ENCODE measurements at places on chromosomes 5 and 9.

DNA sequence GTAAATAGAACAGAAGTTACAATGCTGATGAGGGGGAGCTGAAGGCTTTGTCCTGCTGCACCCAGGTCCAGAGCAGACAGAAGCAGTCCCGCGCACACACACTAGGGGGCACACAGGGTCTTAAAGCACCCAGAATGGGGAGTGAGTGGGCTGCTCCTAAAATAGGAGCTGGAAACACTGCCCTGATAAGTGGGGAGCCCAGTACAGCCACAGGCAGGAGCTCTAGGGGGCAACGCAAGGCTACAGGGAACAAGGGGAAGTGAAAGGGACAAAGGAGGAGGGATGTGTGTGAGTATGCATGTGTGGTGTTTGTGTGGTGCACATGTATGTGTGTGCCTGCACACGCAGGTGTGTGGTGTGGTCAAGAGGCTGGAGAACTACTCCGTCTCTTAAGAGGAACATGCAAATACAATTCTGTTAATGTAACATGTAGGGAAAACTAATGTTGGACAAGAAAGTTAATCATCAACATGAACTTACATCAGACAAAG, 191.5 kb downstream of the ROR2 start:
- no peak for DNase-seq
- H3K36me3 ChIP-seq, result peaks cover 5% of the 10 kb centered on the region
- H3K27ac ChIP-seq, result no peak overlapping the region
- H3K4me1 ChIP-seq, result peaks cover 9% of the 10 kb centered on the region
- peak overlapping the region; percentile 33 for H3K4me3 ChIP-seq

DNA sequence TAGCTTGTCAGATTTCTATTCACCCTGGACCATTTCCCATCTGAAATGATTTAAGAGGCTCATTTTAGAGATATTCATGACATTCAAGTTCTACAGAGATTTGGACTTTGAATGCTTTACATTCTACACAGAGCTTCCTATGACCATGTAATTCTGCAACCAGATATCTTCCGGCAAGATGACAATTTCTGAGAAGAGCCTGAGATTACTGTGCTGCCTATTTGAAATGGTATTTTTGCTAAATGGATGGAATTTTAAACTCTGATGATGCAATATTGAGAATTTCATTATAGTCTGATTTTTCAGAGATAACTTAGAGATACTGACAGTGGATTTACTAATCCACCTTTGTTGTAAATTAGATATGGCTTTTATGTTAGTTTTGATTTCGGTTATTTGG, 16.0 kb upstream of the ACOT12 start:
- H3K4me3 ChIP-seq, result no peak overlapping the region
- H3K4me1 ChIP-seq, result peaks cover 8% of the 10 kb centered on the region
- DNase-seq, result no peak
- H3K27me3 ChIP-seq, result no peaks in the 10 kb centered on the region
- peaks cover 10% of the 10 kb centered on the region for H3K36me3 ChIP-seq
- no peak overlapping the region for H3K27ac ChIP-seq

GRCh38 chr5:148884339-148885020, 58.1 kb downstream of the ADRB2 start:
- H3K4me1 ChIP-seq, result no peaks in the 10 kb centered on the region
- H3K27ac ChIP-seq, result no peak overlapping the region
- H3K27me3 ChIP-seq, result peaks cover 4% of the 10 kb centered on the region
- H3K36me3 ChIP-seq, result no peaks in the 10 kb centered on the region
- no peak overlapping the region for H3K4me3 ChIP-seq

- no peak for DNase-seq
- H3K27ac ChIP-seq, result peak overlapping the region; percentile 42
- H3K36me3 ChIP-seq, result peaks cover 4% of the 10 kb centered on the region
- peaks cover 8% of the 10 kb centered on the region for H3K4me1 ChIP-seq
- peak overlapping the region; percentile 87 for H3K4me3 ChIP-seq
- H3K27me3 ChIP-seq, result peaks cover 61% of the 10 kb centered on the region
Measured at GRCh38 chr5:52989781-52990527, 802 bp downstream of the ITGA2 start.

GRCh38 chr9:98144076-98144475, 25.1 kb upstream of the TRIM14 start:
- H3K4me1 ChIP-seq, result peaks cover 12% of the 10 kb centered on the region
- peak overlapping the region; percentile 57 for H3K27ac ChIP-seq
- no peak for DNase-seq
- H3K4me3 ChIP-seq, result no peak overlapping the region
- no peaks in the 10 kb centered on the region for H3K36me3 ChIP-seq

GRCh38 chr5:170782438-170782837, 1.1 kb upstream of the GABRP start:
- DNase-seq, result no peak
- no peaks in the 10 kb centered on the region for H3K27me3 ChIP-seq
- H3K4me3 ChIP-seq, result no peak overlapping the region
- H3K4me1 ChIP-seq, result no peaks in the 10 kb centered on the region

DNA sequence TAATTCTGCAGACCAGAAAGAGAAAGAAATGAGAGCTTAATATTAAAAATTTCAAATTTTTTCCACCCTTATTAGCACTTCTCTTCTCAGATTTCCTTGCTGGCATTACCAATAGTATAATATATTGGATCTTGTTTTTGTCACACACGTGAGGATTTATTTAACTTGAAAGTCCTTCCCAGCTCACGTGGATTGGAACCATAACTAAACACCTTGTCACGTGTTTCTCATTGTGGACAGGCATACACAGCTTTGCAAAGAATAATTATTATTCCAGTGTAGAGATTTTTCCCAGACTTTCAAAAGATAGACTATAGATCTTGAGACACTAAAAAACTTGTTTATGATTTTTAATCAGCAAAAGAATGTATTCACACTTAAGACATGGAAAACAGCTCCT, 123.8 kb upstream of the LPAR1 start:
- no peak overlapping the region for H3K27ac ChIP-seq
- no peak overlapping the region for H3K4me3 ChIP-seq
- DNase-seq, result no peak

- no peak for DNase-seq
- H3K4me3 ChIP-seq, result no peak overlapping the region
- no peak overlapping the region for H3K27ac ChIP-seq
- H3K36me3 ChIP-seq, result peaks cover 13% of the 10 kb centered on the region
- no peaks in the 10 kb centered on the region for H3K4me1 ChIP-seq
Measured at GRCh38 chr9:111726949-111727348, 65.5 kb downstream of the GNG10 start.

DNA sequence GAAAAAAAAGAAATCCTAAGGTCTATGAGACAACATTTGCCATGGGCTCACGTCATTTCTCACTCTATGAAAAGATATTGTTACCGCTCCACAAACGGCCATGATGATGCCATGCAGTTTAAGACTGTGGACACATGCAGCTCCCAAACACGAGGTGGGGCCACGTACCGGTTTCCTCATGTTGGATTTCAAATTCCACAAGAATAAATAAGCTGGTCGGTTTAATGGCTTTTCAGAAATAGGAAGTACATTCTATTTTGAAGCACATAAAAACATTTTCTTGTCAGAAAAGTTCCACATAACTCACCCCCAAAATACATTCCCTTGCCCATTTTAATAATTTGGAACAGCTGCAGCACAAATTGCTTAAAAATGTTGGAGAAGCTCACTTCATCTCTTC, 130.6 kb downstream of the MYO10 start:
- DNase-seq, result no peak
- no peaks in the 10 kb centered on the region for H3K27me3 ChIP-seq
- H3K4me1 ChIP-seq, result peaks cover 32% of the 10 kb centered on the region
- H3K27ac ChIP-seq, result no peak overlapping the region

DNA sequence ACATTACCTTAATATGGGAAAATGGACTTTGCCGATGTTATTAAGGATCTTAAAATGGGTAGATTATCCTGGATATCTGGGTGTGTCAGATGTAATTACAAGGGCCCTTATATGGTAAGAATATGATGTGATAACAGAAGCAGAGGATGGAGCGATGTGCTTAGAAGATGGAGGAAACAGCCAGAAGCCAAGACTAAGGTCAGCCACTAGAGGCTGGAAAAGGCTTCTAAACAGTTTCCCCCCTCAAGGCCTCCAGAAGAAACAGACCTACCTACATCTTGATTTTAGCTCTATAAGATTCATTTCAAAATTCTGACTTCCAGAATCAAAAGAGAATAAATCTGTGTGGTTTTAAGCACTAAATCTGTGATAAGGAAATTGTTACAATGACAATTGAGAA, 131.9 kb downstream of the CAAP1 start:
- no peaks in the 10 kb centered on the region for H3K36me3 ChIP-seq
- peaks cover 9% of the 10 kb centered on the region for H3K4me1 ChIP-seq
- no peak overlapping the region for H3K4me3 ChIP-seq
- no peaks in the 10 kb centered on the region for H3K27me3 ChIP-seq
- H3K27ac ChIP-seq, result no peak overlapping the region

- H3K27me3 ChIP-seq, result no peaks in the 10 kb centered on the region
- peaks cover 12% of the 10 kb centered on the region for H3K4me1 ChIP-seq
- no peak overlapping the region for H3K27ac ChIP-seq
Measured at GRCh38 chr9:124363326-124364096, 51.7 kb downstream of the PSMB7 start.

- H3K27ac ChIP-seq, result no peak overlapping the region
- H3K36me3 ChIP-seq, result peaks cover 4% of the 10 kb centered on the region
- H3K4me1 ChIP-seq, result peaks cover 6% of the 10 kb centered on the region
- no peak overlapping the region for H3K4me3 ChIP-seq
- H3K27me3 ChIP-seq, result no peaks in the 10 kb centered on the region
Measured at GRCh38 chr5:1090538-1090937, 21.3 kb downstream of the SLC12A7 start.

DNA sequence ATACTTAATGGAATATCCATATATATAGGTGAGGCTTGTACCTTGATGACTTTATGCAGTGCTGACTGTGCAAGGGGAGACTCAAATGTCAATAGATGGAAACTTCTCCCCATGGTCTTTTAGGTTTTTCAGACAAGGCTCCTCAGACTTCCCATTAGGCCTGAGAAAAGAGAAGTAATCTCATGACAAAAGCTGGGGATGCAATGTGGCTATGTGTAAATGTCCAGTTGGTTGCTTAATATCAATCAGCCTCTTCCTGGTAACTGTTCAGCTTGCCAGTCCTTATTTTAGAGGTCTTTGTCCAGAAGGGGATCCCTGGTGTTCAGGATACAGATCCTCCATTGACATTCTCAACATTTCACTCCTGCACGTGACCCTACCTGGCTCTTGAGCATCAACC, 621.1 kb upstream of the CDH18 start:
- H3K4me1 ChIP-seq, result peaks cover 6% of the 10 kb centered on the region
- H3K36me3 ChIP-seq, result no peaks in the 10 kb centered on the region
- DNase-seq, result no peak
- no peak overlapping the region for H3K4me3 ChIP-seq

DNA sequence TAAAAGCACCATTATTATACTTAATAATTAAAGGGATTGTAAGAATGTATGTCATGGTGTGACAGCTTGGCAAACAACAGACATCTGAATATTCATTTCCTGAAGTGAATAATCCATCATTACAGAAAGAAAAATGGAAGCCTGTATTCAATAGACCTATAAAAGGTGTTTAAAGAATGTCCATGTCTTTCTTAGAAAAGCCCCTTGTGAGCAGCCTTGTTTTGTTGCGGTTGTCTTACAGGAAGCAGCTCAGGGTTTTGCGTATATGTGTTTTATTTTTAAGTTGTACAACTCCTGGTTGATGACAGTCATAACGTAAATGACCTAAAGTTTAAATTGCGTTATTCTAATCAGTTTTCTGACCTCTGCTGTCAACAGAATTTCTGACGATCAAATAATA, 53.8 kb downstream of the CAST start:
- peak overlapping the region; percentile 93 for H3K27ac ChIP-seq
- no peaks in the 10 kb centered on the region for H3K27me3 ChIP-seq
- no peak for DNase-seq
- peaks cover 17% of the 10 kb centered on the region for H3K36me3 ChIP-seq
- peaks cover 36% of the 10 kb centered on the region for H3K4me1 ChIP-seq

DNA sequence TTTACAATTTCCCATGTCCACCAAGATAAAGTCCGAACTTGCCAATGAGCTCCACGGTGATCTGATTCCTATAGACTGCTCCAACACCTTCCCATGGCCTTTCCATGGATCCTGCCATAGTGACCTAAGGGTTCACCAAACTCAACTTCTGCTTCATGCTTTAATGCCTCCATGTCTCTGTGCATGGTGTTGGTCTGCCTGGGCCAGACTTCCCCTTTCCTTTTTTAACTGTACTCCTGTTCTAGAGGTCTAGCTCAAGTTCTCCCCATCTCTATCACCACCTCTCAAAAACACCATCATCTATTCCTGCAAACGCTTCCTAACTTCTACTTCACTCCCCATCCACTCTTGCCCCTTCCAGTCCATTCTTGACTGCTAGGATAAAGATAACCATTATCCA, 14.8 kb upstream of the SMARCA2 start:
- peaks cover 4% of the 10 kb centered on the region for H3K36me3 ChIP-seq
- no peak for DNase-seq
- no peaks in the 10 kb centered on the region for H3K4me1 ChIP-seq
- H3K27ac ChIP-seq, result no peak overlapping the region
- no peak overlapping the region for H3K4me3 ChIP-seq
- peaks cover 10% of the 10 kb centered on the region for H3K27me3 ChIP-seq

GRCh38 chr9:27384262-27385014, 87.5 kb upstream of the EQTN start:
- H3K27ac ChIP-seq, result peak overlapping the region; percentile 39
- no peaks in the 10 kb centered on the region for H3K27me3 ChIP-seq
- H3K4me1 ChIP-seq, result peaks cover 76% of the 10 kb centered on the region
- H3K4me3 ChIP-seq, result peak overlapping the region; percentile 67

DNA sequence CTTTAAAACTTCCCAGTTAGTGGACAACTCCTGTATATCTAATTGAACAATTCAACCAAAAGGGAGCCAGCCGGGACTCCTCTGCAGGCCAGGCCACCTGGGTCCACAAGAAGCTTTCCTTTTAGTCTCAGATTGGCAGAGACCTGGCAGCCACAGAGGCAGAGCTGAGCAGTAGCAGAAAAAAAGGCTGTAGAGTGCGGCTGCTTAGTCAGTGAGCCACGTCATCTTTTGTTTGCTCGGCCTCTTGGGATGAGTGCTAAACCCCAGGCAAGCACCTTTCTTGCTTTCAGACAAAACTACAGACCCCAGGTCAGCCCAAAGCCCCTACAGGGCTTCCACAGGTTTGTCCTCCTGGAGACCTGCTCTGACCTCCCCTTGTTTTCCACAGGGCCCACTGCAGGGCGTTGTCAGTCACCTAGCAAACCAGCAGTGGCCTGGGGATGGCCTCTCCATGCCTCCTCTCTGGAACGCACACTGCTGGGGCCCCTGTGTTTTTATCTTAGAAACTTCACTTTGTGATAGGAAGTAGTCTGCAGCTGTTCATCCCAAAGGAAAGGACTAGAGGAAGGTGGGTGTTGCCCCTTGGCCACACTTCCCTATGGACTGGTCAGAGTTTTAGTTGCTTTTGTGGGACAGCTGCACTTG, 49.9 kb downstream of the SHB start:
- no peak for DNase-seq
- H3K4me3 ChIP-seq, result peak overlapping the region; percentile 64
- no peaks in the 10 kb centered on the region for H3K27me3 ChIP-seq
- H3K27ac ChIP-seq, result peak overlapping the region; percentile 83

GRCh38 chr9:95480346-95480745, 36.4 kb downstream of the PTCH1 start:
- DNase-seq, result no peak
- no peak overlapping the region for H3K4me3 ChIP-seq
- no peak overlapping the region for H3K27ac ChIP-seq
- peaks cover 50% of the 10 kb centered on the region for H3K36me3 ChIP-seq
- peaks cover 37% of the 10 kb centered on the region for H3K4me1 ChIP-seq

GRCh38 chr5:7801891-7802614, 48.9 kb downstream of the CFAP90 start:
- H3K27me3 ChIP-seq, result no peaks in the 10 kb centered on the region
- no peaks in the 10 kb centered on the region for H3K4me1 ChIP-seq
- DNase-seq, result no peak
- H3K27ac ChIP-seq, result no peak overlapping the region

- H3K4me3 ChIP-seq, result no peak overlapping the region
- no peak for DNase-seq
- H3K36me3 ChIP-seq, result no peaks in the 10 kb centered on the region
- peaks cover under 1% of the 10 kb centered on the region for H3K27me3 ChIP-seq
- H3K27ac ChIP-seq, result no peak overlapping the region
- peaks cover 3% of the 10 kb centered on the region for H3K4me1 ChIP-seq
Measured at GRCh38 chr9:22682961-22683699, 236.5 kb downstream of the DMRTA1 start.

All from type B pancreatic cell (in vitro differentiated cells).